Ureter (tissue), 1 donor: ENCODE measurements at places on chromosomes 5 and 9. TPM values are rescaled to one million over a fixed set of nuclear protein-coding genes. Genes with fewer than 3 reads are reported as not detected.

GRCh38 chr5:139925650-139926640 is 117.2 kb downstream of the NRG2 start:
- DNase-seq, result no peak

DNA sequence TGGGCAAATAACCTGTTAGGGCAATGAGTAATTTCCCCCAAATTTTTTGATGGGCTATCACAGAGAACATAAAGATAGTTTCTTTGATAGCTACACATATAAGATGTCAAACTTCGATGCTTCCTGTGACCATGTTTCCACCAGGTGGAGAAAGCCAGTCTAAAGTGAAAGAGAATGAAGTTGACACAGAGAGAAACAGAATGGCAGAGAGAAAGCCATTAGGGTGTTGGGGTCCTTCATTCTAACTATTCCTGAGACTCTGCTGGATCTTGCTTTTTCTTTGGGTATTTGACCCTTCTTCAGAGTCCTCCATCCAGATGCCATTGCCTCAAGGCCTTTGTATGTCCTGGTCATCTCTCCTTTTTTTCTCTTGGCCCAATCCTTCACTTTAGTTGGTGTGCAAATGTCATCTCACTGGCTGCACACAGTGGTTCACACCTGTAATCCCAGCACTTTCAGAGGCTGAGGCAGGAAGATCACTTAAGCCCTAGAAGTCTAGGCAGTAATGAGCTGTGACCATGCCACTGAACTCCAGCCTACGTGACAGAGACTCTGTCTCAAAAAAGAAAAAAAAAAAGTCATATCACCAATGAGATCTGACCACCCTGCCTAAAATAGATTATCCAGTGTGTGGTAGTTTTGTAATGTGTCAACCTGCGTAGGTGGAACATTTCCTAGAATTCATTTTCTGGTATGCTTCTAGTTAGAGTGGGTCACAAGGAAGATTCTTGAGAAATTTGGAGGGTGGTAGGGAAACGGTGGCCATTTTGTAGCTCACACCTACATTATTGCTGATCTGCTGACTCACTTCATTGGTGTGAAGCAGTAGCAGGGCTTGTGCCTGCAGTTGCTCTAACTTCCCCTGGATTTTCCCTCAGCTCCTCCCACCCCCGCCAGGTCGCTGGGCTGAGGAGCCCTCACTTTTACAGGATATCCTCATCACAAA is 20.8 kb upstream of the KIF2A start:
- no peak for DNase-seq

The CCDC192 gene
- 1.2 TPM for total RNA-seq

The ZNF608 gene
- total RNA-seq, result 29.6 TPM
